ENCODE measurements at places on chromosomes 11 and 22. TPM values are rescaled to one million over a fixed set of nuclear protein-coding genes. Genes with fewer than 3 reads are reported as not detected.

- no peak overlapping the region for H3K4me3 ChIP-seq
- H3K27ac ChIP-seq = no peak overlapping the region
- DNase-seq = no peak
Observed at GRCh38 chr22:43080616-43081015, 8.6 kb downstream of the TTLL1 start.

GRCh38 chr11:70376621-70377020 lies 21.7 kb upstream of the CTTN start:
- no peak for DNase-seq
- H3K27me3 ChIP-seq = no peaks in the 10 kb centered on the region
- no peaks in the 10 kb centered on the region for H3K4me1 ChIP-seq
- peaks cover 26% of the 10 kb centered on the region for H3K36me3 ChIP-seq
- no peak overlapping the region for H3K4me3 ChIP-seq

DGCR6 gene
- 2.2 TPM for total RNA-seq

TPBGL gene
- total RNA-seq = 0.54 TPM
